EH (cell line): ENCODE measurements at places on chromosomes 4 and X.

GRCh38 chr4:63049726-63050125, 1359.5 kb downstream of the TECRL start:
- DNase-seq: no peak

- DNase-seq: peak; percentile 65
Measured at GRCh38 chr4:138749303-138749702, 266.3 kb upstream of the NOCT start.

DNA sequence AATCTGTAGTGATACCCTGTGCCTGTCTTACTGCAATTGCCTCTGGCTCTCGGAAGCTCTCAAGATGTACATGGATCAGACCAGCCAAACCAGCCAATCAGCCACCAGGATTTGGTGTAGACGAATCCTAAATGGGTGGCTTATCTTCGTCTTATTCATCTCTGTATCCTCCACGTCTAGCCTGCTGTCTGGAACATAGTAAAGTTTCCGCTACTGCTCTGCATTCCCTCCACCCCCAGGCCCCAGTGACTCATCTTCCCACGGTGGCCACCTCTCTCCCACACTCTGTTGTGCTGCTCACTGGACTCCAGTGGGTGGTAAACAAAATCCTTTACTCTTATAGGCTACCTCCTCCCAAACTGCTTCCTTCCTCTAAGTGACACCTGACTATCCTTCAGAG, 37.8 kb downstream of the SEPTIN6 start:
- peak; percentile 88 for DNase-seq

DNA sequence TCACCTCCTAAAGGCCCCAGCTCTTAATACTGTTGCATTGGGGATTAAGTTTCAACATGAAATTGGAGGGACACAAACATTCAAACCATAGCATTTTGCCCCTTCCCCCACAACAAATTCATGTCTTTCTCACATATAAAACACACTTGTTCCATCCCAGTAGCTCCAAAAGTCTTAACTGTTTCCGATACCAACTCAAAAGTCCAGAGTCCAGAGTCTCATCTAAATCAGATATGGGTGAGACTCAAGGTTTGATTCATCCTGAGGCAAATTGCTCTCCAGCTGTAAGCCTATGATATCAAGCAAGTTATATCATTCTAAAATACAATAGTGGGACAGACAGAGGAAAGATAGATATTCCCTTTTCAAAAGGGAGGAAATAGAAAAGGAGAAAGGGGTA, 8.7 kb downstream of the SLC9B1 start:
- DNase-seq: no peak

GRCh38 chr4:185794637-185795036, 17.4 kb downstream of the SORBS2 start:
- peak; percentile 48 for DNase-seq

- peak; percentile 38 for DNase-seq
Measured at GRCh38 chr4:57187246-57187645, 77.1 kb upstream of the IGFBP7 start.

DNA sequence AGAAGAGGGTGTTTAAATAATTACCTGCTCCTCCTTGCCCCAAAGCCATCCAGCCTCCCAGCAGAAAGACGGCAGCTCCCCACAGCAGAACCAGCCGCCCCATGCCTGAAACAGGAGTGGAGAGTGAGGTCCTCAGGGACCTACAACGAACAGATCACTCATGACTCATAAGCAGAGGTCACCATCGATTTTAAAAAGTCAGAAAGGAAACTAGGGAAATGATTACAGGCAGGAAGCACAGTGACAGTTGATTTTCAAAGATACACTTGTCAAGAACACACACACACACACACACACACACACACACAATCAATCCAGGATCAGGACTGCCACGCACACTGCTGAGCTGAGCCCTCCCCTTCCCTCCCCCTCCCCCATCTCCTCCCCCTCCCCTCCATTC, at the start of gene CRLF2:
TSS of gene CRLF2 (minus strand) at position 118 of the 400 bp plus-strand sequence. CDS start at position 103, 15 bp downstream.
- DNase-seq: peak; percentile 30

GRCh38 chr4:151573474-151573873, 164.5 kb downstream of the FHIP1A start:
- no peak for DNase-seq

DNA sequence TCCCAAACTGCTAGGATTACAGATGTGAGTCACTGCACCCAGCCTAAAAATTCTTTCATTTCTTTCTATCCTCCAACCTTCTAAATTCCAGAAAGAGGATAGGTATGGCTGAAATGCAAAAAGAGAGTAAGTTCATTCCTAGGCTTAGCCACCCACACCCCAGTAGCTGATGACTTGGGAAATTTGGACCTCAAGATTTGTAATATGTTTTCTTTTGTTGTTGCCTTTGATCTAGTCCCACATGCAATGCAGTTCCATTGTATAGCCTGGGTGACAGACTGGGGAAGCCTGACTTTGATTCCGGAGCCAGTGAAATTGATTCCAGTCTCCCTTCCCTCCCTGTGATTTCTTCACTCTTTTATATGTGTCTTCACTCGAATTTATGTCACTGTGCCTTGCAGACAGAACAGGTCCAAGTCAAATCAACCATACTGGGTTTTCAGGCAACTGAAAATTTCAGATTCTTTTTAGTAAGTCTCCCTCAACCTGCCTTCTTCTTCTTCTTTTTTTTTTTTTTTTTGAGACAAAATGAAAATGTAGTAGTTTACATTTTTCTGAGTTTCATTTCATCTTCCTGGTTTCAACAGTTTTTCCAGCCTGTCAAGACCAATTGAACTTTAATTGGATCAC, 176.2 kb upstream of the RBPJ start:
- DNase-seq: peak; percentile 49

DNA sequence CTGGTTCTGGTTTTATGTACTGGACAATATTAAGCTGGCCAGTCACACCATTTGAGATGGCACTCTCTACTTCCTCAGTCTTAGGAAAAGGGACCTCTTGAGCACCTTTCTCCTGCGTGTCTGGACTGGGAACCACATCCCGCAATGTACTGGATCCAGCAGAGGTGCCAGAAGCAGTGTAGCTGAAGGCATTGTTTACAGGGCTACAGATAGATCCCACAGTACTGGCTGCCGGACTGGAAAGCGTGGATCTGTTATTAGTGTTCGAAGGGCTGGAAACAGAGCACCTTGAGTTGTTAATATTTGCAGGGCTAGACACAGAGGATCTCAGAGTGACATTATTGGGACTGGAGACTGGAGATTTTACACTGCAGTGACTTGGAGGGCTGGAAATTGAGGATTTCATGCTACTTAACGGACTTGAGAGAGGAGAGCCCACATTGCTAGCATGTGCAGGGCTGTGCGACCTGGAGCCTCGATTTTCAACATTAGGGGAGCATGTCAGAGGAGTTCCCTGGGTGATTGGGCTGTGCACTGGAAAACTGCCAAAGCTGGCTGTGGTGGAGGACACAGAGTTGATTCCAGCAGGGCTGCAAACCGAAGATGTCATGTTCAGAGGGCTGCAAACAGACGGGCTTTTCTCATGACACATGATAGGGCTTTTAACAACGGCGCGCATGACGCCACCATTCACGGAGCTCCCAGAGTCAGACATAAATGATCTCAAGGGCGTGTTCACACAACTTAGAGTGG, 6.4 kb downstream of the NR3C2 start:
- no peak for DNase-seq

- DNase-seq: peak; percentile 81
Measured at GRCh38 chr4:10226756-10227155, 110.2 kb upstream of the WDR1 start.

- peak; percentile 63 for DNase-seq
Measured at GRCh38 chr4:128782076-128782715, 27.3 kb upstream of the JADE1 start.

DNA sequence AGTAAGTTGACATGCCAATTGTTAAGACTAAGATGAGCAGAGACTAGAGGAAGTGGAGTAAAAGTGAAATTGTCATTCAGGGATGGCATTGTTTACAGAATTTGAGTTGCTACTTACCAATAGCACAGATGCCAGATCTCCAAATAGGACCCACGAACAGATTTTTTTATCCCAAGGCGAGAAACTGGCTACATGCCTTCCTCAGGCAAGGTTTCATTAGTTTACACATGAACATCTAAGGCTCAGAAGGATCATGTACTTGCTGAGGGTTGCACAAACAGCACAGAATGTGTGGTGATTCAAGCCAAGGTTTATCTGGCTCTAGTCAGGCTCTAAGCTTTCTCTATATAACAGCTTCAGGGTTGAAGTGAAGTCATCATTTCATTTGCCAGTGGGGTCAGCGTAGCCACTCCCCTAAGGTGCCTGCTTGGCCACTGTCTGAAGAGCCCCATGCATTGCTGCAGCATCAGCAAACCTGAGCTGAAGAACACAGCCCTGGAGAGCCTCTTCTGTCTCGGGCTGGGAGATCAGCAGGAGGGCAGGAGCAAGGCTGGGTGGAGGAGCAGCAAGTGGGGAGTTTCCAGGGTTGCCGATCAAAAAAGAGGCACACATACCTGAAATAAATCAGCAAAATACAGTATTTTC, 193.0 kb upstream of the LCORL start:
- no peak for DNase-seq

DNA sequence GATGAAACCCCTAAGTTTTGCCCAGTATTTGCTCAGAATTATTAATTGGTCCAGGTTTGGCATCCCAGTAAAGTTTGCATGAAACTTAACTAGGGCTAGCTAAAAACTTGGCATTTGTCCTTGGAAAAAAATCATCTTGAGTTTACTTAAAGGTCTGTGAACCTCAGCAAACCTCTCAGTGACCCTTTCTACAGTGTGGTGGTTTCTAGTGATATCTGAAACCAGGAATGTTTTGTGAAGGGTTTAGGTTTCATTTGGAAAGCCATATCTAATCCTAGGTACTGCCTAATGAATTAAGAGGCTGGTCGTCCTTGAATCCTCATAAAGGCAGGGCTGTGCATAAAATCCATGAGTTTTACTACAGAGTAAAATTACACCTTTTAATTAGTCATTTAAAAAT, 218.5 kb upstream of the ANKRD50 start:
- DNase-seq: peak; percentile 59

DNA sequence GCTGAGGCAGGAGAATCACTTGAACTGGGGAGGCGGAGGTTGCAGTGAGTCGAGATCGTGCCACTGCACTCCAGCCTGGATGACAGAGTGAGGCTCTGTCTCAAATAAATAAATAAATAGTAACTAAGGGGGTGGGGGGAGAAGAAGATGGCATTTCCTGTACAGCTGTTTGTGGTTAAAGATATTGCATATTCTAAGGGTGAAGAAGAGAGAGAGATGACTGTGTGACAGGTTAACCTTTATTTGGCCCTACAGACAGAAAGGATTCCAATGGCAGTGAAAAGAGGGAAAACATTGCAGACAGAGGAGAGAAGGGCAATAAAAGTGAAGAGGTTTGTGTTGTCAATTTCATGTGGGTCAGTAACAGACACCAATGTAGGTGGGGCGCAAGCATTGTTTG, 9.4 kb downstream of the TASL start:
- DNase-seq: peak; percentile 80

- no peak for DNase-seq
Measured at GRCh38 chrX:78383594-78383993, 56.2 kb upstream of the CYSLTR1 start.

- no peak for DNase-seq
Measured at GRCh38 chr4:72828864-72829263, 240.7 kb downstream of the COX18 start.

- DNase-seq: no peak
Measured at GRCh38 chr4:6910960-6911874, 1.6 kb downstream of the TBC1D14 start.

GRCh38 chr4:108849611-108850168, 86.8 kb upstream of the ETNPPL start:
- DNase-seq: peak; percentile 81

GRCh38 chr4:83125738-83126141, 11.2 kb upstream of the PLAC8 start:
- DNase-seq: no peak

DNA sequence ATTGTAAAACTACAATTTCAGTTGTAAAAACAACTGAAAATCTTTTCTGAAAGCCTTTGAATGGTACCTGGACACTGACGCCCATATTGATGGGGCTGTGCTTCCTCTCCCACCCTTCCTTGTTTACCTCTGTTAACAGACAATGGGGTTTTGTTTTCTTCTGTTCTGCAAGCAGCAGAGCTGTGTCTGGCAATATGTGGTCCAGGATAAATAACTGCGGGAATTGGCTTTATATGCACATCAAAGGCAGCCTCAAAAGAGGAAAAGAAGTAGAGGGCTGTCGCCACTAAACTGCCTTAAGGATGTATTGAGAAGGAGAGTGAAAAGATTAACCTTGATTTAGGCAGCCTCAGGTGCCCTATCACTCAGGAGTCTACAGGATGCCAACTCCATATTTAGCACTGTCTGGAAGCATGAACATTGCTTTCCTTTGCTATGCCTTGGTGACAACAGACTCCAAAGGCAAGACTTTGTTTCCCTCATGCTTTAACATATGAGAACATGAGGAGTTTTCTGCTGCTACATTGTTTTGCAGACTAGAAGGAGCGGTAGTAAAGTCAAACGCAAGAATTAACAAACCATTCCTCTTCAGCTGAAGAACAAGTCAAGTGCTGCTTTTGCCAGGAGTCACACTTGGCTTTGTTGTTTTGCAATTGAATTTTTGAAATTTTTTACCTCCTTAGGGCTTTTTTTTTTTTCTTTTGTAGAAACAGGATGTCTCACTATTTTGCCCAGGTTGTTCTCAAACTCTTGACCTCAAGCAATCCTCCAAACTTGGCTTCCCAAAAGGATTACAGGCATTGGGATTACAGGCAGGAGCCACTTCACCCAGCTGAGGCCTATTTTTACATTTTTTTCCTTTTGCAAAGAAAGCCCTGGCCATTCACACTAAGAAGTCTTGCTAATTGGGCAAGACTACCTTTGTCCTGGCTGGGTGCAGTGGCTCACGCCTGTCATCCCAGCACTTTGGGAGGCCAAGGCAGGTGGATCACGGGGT, 3.0 kb downstream of the IL21 start:
- peak; percentile 6 for DNase-seq

GRCh38 chr4:127249066-127249766, 383.5 kb upstream of the INTU start:
- peak; percentile 46 for DNase-seq

DNA sequence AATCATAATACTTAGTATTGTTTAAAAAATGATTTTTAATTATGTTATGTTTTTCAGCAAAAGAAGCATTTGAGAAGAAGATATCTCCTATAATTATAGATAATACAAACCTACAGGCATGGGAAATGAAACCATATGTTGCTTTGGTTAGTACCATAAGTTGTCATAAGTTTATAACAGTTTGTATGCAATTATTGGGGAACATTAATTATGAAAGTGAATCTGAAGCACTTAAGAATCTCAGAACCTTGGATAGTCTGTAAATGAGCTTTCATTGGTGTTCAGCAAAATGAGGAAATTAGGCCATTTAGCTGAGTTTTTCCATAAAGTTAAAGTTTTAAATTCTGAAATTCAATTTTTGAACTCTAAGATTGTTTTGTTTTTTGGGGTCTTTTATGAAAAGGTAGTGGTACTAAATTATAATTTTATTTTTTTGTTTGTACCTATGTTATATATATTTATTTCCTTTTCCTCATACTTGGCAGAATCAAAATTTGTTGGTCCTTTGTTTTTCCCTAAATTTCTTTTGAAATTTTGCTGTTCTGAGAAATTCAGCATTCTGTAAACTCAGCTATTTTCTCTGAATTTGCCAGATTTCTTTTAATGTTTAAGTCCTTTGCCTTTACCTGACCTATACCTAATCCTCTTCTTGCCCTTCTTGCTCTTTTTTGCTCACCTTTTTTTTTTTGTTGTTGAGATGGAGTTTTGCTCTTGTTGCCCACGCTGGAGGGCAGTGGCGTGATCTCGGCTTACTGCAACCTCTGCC, 55.6 kb downstream of the N4BP2 start:
- DNase-seq: no peak

- DNase-seq: no peak
Measured at GRCh38 chrX:114038358-114038757, 545.5 kb upstream of the HTR2C start.

- peak; percentile 53 for DNase-seq
Measured at GRCh38 chr4:142405695-142406498, 440.2 kb downstream of the INPP4B start.
